A549 treated with DMSO at 1 μM for 4 hours (cell line): ENCODE measurements at places on chromosomes 2 and 18. TPM values are rescaled to one million over a fixed set of nuclear protein-coding genes. Genes with fewer than 3 reads are reported as not detected.

The CYBRD1 gene
- total RNA-seq = 28.7 to 38.6 TPM (median 36.6 TPM) in 5 replicates

The LGALSL gene
- total RNA-seq = 8.4 to 14.5 TPM (median 9.8 TPM) in 5 replicates

The VWC2L gene
- total RNA-seq = not detected in 5 replicates

The RAMP1 gene
- total RNA-seq = not detected in 5 replicates

The PSMA8 gene
- total RNA-seq = not detected in 5 replicates

The TMEM17 gene
- 5.3 to 6.8 TPM (median 5.7 TPM) in 5 replicates for total RNA-seq

The PLEKHH2 gene
- total RNA-seq = 0.90 to 1.5 TPM (median 0.94 TPM) in 5 replicates

The RAD51AP2 gene
- total RNA-seq = not detected in 5 replicates

The PSD4 gene
- total RNA-seq = 9.1 to 11.2 TPM (median 10.6 TPM) in 5 replicates

The GPAT2 gene
- not detected in 5 replicates for total RNA-seq

The RAB11FIP5 gene
- 35.3 to 38.8 TPM (median 37.0 TPM) in 5 replicates for total RNA-seq

The PRSS56 gene
- 0.09 to 0.16 TPM (median 0.12 TPM) in 4 of 5 replicates, not detected in the other for total RNA-seq

The MAP4K4 gene
- 65.8 to 86.2 TPM (median 77.7 TPM) in 5 replicates for total RNA-seq

The INHBB gene
- 13.4 to 20.3 TPM (median 16.0 TPM) in 5 replicates for total RNA-seq

The CFAP65 gene
- total RNA-seq = 0.09 to 0.19 TPM (median 0.15 TPM) in 5 replicates

The CEP76 gene
- 6.4 to 9.2 TPM (median 8.4 TPM) in 5 replicates for total RNA-seq

The GKN2 gene
- 2.3 to 4.3 TPM (median 3.7 TPM) in 5 replicates for total RNA-seq

The LIPG gene
- total RNA-seq = 0.10 to 0.44 TPM (median 0.23 TPM) in 5 replicates

The SKOR2 gene
- total RNA-seq = not detected in 5 replicates

The DSG1 gene
- total RNA-seq = not detected in 5 replicates

The SERPINB11 gene
- total RNA-seq = 0.07 to 0.08 TPM in 2 of 5 replicates, not detected in the others

The SERPINB12 gene
- total RNA-seq = not detected in 5 replicates

The DNAH6 gene
- total RNA-seq = 0.01 to 0.06 TPM (median 0.02 TPM) in 5 replicates

The CARF gene
- 0.85 to 1.9 TPM (median 1.0 TPM) in 5 replicates for total RNA-seq

The ZC3H6 gene
- total RNA-seq = 0.34 to 0.53 TPM (median 0.52 TPM) in 5 replicates

The ALPG gene
- total RNA-seq = 0.07 to 0.15 TPM (median 0.13 TPM) in 4 of 5 replicates, not detected in the other

The ASTL gene
- not detected in 5 replicates for total RNA-seq

The LYG2 gene
- not detected in 5 replicates for total RNA-seq

The YIPF4 gene
- total RNA-seq = 39.8 to 66.6 TPM (median 53.5 TPM) in 5 replicates

The SETBP1 gene
- 0.65 to 0.87 TPM (median 0.79 TPM) in 5 replicates for total RNA-seq

The RBMS1 gene
- total RNA-seq = 53.9 to 71.5 TPM (median 64.4 TPM) in 5 replicates

The ANKRD30B gene
- not detected in 5 replicates for total RNA-seq

The REG3A gene
- not detected in 5 replicates for total RNA-seq

The PIAS2 gene
- total RNA-seq = 7.3 to 10.9 TPM (median 9.4 TPM) in 5 replicates

The KCNIP3 gene
- total RNA-seq = 0.89 to 2.1 TPM (median 1.6 TPM) in 5 replicates

The ASXL3 gene
- total RNA-seq = not detected in 5 replicates
